ENCODE measurements at places on chromosomes 12 and 14.
A peak's percentile ranks its signal among the peaks of the same experiment; 100 is the strongest.

- DNase-seq: no peak
Measured at GRCh38 chr12:88633312-88633711, 53.0 kb upstream of the KITLG start.

DNA sequence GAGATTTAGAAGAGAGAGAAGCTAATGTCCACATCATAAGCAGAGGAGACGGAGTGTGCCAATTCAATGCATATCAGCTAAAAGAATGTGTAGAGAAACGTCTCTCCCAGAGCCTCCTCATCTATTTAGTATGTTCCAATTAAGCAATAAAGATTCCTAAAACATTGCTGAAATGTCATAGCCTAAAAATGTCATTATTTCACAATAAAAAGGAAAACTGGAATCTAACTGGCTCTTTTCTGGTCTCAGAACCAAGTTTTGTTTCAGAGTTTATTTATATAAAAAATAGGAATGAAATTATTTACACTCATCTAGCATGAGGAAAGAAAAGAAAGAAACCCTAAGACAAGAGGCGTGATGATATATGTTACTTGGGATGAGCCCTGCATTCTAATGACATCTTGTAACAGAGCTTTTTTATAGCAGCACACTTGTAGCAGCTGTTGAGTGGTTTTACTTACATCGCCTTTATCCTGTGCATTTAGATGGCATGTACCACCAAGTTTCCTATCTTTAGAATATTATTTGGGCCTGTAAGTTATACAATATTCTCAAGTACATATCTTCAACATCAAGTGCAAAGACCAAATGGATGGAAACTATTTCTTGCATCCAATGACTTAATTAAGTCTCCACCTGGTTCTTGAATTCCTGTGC is 266.3 kb upstream of the PRKD1 start:
- no peak for DNase-seq

- DNase-seq: no peak
Measured at GRCh38 chr14:95339301-95339865, 19.7 kb upstream of the CLMN start.

DNA sequence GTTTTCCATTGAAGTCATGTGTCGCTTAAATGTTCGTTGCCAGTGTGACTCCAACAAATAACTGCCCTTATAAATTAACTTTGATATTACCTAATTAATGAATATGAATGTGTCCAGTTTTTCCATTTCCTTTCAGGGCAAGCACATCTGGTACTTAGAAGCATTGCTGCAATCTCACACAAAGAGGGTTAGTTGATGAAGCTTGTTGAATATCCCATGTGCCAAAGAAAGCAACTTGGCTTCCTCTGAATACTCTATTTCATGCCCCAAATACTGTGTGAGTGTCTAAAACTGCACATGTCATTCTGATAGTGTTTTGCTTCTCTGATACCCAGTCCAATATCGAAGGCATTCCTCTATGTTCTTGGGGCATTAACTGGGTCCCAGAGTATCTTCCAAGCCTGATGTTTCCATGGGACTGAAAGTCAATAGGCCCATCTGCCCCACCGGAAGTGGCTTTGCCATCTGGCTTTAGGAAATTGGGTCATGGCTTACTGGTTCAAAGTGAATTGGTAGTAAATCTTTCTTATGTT is 75.8 kb upstream of the CNTN1 start:
- no peak for DNase-seq

DNA sequence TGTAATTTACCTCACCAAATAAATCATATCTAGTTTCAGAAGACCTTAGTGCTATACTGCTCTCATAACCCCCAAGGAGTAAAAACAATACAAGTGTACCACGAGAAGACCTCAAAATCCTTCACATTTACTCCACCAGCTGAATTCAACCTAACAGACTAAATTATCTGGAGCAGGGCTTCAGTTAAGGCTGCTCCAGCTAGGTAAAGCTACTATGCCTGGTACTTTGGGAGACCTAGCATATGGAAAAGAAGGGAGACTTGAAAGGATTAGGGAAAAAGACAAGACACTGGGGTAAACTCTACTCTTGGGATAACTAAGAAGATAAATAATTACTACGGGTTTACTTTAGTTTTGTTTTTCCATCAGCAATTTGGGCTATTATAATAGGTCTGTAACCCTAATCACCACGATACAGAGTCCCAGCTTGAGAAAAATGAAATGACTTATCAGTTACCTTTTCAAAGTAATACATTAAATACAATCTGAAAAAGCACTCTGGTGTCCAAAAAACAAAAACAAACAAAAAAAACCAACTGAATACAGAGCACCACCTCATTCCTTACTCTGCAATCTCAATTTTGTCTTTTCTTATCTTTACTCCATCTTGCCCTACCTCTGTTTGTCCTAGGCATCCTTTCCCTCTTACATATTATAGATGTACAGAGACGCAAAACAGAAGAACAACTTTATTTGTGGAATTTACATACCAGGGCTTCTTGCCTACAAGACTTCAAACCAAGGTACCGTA is 2.1 kb downstream of the EML5 start:
- no peak for DNase-seq

DNA sequence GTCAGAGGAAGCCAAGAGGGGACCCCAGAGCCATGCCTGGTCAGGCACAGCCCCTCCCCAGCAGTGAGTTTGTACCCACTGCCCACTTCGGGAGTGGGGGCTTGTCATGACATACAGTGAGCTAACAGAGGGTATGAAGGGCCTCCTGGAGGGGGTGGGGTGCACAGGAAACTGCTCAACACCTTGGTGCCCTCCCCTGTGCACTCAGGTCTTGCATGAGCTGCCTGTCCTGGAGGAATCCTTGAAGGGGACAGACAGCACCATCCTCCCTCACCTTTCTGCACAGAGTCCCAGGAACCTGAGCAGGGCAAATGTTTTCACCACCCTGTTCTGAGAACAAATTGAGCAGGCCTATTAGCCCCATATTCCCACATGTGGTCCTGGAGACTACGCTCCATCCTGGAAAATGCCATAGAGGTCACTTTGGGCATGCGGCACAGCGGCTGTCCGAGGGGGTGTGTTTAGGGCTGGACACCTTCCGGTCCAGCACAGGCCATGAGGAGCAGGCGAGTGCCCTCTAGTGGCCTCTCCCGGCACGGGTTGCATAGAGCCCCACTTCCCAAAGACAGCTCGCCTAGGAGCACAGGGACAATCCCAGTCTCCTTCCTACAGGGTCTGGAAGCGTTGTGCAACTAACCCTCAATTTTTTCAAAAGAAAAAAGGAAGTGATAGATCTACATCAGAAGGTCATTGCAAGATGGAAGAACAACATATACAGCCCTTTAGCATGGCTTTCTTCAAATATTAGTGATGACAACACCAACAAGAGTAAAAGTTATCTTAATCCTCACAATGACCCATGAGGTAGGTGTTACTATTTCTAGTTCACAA is 31.9 kb upstream of the ZFP36L1 start:
- no peak for DNase-seq

GRCh38 chr12:6780573-6780972 is 8.3 kb downstream of the LAG3 start:
- no peak for DNase-seq

GRCh38 chr12:45244561-45245343 is 28.9 kb downstream of the ANO6 start:
- DNase-seq: no peak

DNA sequence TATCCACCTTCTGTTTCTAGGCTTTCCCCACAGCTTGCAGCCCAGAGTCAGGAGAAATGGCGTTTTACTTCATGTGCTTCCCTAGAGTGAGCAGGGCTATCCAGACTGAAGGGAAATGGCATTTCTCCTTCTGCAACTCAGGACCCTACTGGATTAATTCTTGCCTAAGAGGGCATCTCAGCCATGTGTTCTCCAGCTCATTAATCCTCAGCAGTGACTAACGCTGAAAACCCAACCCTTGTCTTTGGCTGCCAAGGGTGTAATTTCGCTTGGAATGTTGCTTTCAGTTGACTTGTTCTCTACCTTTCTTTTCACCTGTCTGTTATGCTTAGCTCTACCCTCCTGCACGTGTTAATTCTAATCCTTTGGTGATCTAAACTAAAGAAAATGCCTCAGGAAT is 21.0 kb upstream of the EMP1 start:
- peak; percentile 78 for DNase-seq

DNA sequence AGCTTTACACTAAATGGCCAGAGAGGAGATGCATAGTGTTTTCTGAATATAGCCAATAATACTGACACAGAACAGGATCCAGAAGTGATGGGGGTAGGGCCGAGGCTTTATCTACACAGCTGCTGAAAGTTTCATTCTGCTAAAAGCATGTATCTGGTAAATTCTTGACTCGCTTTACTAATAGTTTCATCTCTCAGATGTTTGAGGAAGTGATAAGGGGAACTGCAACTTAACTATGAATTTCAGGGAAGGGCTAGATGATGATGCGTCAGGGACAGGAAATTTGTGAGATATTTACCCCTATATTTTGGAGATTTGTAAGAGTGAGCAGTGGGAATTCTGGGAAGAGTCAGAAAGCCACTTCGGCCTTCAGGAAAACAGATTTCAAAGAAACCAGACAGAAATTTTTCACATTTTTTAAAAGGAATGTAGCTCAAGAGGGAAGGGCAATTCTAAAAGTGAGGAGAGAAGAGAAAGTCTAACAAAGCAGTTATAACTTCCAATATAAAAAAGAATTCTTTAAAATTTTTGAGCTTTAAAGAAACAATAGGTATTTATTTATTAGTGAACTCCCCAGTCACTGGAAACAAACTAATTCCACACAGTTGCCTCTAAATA is 243.1 kb downstream of the BCAT1 start:
- no peak for DNase-seq

GRCh38 chr12:64687816-64688215 is 71.4 kb downstream of the GNS start:
- DNase-seq: no peak

DNA sequence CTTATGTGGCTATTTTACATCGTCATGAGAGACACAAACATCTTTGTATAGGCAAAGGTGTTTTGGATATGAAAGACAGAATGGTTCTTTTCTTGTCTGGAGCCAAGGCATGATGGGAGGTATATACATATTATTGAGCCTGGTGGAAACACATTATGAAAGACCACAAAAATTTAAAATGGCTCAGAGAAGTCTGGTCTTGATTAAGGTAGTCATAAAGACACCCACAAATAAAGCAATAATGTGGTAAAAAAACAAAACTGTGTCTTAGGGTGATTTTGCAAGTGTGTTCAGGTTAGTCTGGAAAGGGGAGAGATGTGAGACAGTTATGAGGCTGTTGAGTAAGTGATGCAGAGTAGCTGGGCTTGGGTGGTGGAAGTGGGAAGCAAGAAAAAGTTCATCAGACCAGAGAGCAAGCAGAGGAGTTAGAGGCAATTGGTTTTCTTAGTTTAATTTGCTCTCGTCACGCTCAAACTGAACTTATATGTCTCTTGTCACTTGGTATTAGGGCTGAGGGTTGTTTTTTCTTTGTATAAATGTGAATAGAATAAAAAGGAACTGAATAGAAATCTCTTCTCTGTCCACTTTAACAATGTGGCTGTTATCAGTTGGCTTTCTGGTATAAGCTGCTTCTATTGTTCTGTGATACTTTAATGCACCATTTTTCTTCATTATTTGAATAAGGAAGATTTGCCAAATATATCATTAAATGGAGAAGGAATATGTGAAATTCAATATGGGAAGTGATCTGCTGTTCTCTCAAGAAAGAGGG is 115.0 kb downstream of the AKAP6 start:
- no peak for DNase-seq

DNA sequence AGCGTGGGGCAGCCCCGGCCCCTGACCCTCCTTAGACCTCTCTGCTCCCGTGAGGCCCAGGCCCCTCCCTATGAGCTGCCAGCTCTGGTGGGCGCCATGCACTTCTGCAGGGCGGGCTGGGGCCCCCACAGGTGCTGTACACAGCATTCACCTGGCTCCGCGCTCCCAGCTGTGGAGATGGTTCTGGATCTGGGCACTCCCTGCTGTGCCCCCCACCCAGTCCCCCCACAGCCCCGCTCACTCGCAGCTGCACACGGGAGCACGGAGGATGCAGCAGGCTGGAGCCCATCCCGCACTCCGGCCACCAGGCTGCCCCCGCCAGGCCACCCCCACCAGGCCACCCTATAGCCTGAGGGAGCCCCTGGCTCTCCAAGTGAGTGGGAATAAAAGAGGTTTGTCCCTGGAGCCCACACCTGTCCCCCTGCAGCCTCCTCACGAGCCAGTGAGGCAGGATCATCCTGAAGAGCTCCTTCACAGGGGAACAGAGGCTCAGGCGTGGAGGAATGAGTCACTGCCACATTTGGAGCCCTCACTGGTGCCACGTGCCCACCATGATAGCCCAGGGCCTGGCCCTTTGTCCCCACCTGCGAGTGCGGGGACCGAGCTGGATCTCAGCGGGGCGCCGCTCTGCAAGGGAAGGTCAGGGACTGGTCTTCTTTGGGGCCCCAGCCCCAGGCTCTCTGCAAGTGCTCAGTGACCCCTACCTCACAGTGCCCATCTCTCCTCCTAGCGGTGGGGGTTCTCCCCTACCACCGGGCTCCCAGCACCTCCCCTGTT is 1.9 kb downstream of the ADSS1 start:
- no peak for DNase-seq

GRCh38 chr14:82861313-82861712 is 1327.7 kb upstream of the SEL1L start:
- DNase-seq: no peak

DNA sequence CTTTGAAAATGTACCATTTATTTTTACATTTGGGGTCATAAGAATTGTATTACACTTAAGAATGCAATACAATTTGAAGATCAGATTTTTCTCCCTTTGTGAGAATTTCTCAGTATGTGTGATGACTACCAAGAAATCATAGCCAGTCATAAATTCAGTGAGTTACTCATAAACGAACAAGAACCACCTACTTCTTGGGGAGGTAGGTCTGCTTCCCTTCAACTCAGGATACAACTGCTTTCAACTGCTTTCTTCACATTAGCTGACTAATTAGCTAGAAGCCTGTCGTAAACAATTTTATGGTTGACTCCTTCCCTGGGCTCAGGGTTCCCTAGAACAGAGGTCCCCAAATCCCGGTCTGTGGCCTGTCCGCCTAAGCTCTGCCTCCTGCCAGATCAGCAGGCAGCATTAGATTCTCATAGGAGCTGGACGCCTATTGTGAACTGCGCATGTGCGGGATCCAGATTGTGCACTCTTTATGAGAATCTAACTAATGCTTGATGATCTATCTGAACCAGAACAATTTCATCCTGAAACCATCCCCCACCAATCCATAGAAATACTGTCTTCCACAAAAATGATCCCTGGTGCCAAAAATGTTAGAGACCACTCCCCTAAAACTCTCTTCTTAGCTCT is 3.7 kb downstream of the ANG start:
- no peak for DNase-seq

GRCh38 chr14:94392510-94392935 is 4.1 kb upstream of the SERPINA1 start:
- DNase-seq: no peak

DNA sequence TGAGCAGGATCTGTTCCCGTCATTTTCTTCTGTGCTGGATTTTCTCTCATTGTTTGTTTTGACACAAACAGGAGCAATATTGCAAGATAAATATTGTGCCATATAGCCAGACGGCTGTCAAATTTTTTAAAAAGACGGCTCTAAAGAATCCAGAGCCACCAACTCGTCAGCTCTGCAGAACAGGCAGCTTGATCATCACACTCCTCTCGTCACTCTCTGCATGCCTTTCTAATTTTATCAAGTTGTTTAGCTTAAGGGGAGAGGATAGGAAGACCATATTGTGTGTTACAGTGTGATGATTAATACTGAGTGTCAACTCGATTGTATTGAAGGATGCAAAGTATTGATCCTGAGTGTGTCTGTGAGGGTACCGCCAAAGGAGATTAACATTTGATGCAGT is 562.8 kb downstream of the GALC start:
- no peak for DNase-seq
